ENCODE measurements at places on chromosomes 13 and 19.

DNA sequence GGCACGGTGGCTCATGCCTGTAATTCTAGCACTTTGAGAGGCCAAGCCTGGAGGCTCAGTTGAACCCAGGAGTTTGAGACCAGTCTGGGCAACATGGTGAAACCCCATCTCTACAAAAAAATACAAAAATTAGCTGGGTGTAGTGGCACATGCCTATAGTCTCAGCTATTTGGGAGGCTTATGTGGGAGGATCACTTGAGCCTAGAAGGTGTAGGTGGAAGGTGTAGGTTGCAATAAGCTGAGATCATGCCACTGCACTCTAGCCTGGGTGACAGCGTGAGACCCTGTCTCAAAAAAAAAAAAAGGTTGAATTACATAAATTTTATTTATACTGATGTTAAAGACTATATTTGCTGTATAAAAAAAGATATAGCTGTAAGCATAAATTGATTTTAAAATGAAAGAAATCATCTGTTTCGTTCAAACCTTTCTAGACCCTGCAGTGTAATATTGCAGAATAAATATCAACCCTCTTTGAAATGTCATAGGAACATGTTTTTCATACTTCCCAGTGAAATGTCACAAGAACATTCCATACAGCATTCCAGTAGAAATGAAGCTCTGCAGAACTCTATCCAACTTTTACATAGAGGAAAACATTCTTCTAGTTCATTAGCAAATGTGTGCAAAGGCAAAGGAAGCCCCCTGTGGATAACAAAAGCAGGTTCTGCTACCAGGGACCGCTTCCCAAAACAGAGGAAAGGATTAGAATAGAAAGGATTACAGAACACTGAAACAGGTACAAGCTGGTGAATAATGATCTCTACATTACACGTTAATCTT, 76.0 kb downstream of the CAB39L start:
- DNase-seq: no peak

DNA sequence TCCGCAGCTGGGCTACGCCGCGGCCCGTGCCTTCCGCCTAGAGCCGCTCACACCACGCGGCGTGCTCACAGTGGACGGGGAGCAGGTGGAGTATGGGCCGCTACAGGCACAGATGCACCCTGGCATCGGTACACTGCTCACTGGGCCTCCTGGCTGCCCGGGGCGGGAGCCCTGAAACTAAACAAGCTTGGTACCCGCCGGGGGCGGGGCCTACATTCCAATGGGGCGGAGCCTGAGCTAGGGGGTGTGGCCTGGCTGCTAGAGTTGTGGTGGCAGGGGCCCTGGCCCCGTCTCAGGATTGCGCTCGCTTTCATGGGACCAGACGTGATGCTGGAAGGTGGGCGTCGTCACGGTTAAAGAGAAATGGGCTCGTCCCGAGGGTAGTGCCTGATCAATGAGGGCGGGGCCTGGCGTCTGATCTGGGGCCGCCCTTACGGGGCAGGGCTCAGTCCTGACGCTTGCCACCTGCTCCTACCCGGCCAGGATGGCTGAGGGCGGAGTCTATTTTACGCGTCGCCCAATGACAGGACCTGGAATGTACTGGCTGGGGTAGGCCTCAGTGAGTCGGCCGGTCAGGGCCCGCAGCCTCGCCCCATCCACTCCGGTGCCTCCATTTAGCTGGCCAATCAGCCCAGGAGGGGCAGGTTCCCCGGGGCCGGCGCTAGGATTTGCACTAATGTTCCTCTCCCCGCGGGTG, 7.4 kb downstream of the DBP start:
- DNase-seq: no peak

GRCh38 chr13:111316161-111316730, 4.2 kb upstream of the TEX29 start:
- no peak for DNase-seq

GRCh38 chr19:54273821-54274220, 7.1 kb downstream of the LILRB2 start:
- DNase-seq: no peak

DNA sequence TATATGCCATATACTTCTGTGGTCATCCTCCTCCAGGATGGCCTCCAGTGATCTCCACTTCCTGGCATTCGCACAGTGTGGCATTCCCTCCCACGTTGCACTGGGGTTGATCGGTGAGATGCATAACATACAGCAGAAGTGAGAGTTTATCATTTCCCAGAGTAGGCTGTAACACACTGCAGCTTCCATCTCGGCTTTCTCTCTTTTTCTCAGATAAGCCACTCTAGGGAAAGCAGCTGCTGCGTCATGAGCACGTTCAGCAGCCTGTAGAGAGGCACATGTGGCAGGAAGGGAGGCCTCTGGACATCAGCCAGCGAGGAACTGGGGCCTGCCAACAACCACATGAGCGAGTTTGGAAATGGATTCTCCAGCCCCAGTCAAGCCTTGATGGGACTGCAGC, 807.1 kb downstream of the DIAPH3 start:
- DNase-seq: no peak

GRCh38 chr19:11423791-11424181, 4.7 kb upstream of the RGL3 start:
- DNase-seq: no peak

GRCh38 chr19:11264452-11265176, 2.3 kb upstream of the DOCK6 start:
- no peak for DNase-seq

DNA sequence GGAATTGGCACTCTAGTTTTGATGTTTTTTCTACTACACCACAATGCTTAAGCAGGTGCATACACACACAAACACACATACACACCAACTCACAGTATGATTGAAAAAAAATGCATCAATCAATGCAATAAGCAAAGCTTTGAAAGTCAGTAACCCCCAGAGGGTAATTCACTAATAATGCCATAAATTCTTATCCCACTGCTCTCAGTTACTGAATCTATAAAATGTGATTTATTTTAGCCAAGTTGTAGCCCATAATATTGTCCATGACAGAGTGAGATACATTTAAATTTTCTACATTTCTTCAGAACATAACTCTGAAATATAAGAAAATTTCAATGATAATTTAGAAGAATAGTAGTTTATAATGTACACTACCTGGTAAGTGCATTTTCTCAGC, 87.9 kb downstream of the LIG4 start:
- DNase-seq: no peak

DNA sequence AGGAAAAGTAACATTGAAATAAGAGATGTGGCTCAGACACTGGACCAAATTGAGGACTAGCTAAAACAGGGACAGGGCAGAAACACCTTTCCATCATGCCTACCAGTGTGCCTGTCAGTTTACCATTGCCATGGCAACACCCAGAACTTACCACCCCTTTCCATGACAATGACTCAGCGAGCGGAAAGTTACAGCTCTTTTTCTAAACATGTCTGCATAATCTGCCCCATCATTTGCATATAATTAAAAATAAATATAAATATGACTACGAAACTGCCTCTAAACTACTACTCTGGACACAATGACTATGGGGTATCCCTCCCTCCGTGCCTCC, 96.0 kb downstream of the UBL3 start:
- no peak for DNase-seq

DNA sequence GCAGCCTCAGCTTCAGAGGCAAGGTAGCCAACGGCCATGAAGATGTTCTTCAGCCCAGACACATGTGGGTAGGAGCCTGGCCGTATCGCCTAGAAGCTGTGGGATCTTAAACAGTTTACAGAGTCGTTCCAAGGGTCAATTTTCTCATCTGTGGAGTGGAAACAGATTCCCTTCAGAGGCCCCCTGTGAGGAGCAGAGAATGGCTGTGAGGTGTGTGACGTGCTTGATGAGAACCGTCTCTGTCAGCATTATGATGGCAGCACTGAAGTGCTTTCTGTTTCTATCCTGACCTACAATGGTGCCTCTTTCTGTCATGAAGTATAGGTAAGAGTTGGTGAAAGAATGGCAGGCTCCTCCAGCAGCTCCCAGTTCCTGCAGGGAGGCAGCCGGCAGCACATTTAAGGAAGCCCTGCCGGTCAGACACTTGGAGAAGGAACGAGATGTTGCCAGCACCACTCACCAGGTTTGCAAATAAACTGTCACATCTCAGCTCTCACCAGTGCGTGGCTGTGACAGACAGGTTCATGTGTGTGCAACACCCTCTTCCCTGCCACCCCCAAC, 277.3 kb downstream of the FOXO1 start:
- peak; percentile 69 for DNase-seq

- no peak for DNase-seq
Measured at GRCh38 chr19:38710928-38711725, 33.1 kb downstream of the CAPN12 start.

DNA sequence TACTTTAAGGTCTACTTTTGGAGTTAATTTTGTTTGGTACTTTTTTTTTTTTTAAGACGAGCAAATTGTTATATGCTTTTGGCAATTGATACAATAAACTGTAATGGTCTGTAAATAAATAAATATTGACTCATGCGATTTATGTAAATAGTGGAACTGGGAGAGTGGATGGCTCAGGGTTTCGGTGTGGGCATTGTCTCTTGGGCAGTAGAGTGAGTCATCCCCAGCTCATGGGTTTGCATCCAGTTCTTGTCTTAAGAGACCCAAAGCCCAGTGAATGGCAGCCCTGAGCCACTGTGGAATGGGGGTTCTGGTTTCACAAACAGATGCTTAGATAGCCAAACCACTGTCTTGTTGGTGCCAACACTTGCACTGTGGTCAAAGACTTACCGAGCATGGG, 33.0 kb downstream of the FGF9 start:
- DNase-seq: no peak

DNA sequence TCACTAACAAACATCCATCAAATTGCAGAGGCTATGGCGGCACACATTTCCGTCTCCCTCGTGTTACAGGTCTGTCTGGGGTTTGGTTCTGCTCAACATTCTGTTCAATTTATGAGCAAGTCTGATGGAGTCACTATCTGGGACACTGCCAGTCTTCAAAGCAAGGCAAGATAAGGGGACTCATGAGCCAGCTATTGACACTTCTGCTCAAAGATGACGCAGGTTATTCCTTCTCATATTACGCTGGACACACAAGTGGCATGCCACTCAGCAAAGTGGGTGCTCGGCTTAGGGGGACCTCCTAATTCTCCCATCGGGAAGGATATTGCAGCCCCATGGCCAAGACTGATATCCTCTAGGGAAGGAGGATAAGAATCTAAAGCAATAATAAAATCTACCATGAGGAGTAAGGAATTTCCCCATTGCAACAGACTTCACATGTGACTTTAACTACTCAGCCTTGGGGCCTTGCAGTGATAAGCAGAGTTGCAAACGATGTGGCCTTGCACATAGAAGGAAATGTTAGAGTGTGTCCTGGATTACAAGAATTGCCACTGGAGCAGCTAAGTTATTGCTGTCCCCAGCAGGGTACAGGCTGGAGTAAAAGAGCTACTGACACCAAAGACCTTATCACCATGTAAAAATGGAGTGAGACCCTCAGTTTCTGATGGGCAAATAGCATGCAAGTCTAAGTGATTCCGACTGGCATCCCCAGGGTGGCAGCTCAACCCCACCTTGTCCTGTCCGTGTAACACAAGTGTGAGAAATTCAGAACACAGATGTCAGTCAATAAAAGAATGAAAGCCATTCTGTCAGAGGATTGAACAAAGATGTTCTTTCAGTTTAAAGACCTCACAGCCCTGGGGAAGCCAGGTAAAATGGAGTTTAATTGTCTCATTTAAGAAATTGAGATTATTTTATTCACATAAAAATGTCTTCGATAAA, 306.1 kb downstream of the IRS2 start:
- no peak for DNase-seq

DNA sequence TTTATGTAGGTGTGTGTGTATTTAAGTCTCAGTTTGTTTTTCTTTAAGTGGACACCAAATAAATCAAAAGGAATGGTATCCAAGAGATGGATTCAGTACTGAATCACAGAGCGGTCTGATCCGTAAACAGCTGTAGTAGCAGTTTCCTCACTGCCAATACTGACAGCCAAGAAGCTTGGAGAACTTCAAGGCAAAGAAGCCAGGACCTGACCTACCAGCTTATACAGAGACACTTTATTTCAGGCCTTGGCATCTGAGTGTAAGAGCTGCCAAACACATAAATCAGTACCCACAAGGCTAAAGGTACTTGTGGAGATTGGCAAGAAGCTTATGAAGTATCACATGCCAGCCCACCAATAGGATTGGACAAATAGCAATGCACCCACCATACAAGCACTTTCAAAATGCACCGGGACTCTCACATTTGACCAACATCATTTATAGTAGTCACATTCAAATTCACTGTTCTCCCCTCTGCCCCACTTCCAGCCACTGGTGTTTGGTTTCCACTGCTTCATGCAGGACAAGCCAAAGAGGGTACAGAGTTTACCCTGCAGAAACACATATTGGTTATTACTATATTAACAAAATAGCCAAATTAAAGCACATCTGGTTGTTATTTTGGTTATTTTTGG, 357.9 kb downstream of the KLF12 start:
- no peak for DNase-seq

DNA sequence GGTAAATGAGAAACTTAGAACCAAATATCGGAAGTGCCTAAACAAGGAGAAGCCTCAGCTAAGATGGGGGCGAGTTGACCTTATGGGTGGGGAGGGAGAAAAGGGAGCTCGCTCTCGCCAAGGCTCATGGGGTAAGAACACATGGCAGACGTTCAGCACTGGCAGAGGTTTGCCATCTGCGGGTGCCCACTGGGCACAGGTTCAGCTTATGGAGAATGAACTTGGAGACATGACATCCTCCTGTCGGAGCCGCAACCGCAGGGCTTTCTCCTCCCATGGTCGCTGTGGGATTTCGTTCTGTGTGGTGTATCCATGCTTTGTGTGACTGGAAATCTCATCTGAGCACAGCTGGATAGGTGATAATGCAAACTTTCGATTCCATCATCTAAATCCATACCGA, 36.1 kb upstream of the PEPD start:
- DNase-seq: no peak

- no peak for DNase-seq
Measured at GRCh38 chr13:110907951-110908898, 6.6 kb downstream of the ANKRD10 start.

GRCh38 chr19:49441210-49441959, at the start of gene SLC17A7:
Gene SLC17A7, minus strand, starts transcription at chr19:49441527. Its CDS starts 148 bp downstream, at chr19:49441379.
- DNase-seq: no peak

DNA sequence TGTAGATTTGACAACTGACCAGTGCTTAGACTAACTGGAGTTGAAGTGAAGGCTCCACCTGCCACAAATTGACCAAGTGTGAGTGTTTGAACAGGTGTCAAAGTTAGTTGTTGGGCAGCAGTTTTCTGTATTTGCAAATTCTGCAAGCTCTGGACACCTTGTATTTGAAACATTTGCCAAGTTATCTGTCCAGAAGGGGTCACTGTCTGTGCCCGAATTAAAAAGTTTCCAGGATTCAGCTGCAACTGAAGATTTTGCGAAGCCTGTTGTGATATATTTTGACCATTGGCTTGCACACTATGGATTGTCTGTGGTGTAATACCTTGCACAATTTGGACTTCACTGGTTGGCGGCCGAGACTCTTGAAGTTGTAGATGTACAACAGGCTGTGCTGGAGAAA, 1690.7 kb downstream of the SLITRK5 start:
- DNase-seq: no peak

Data from CD8-positive, alpha-beta T cell (primary cell).